Activated CD4-positive, alpha-beta T cell treated with anti-CD3 and anti-CD28 coated beads, Interleukin-2, amount 50 U/mL, for 1 hour (primary cell): ENCODE measurements at places on chromosomes 2 and 18.

DNA sequence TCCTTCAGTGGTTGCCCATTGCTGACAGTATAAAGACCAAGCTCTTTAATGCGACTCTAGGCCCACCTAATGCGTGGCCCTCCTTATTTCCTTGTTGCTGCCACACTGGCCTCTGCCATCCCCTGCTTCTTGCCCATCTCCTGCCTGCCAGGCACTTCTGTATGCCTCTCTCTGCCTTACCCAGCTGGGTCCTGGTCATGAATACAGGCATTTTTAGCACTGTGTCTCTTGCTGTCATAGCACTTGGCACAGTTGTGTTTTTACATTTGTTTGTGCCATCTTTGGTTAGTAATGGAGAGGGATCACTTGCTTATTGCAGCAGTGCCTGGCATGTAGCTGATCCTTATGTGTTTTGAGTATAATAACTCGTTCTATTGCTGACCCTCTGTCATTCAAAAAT is 38.7 kb downstream of the MAP4K4 start:
- DNase-seq = no peak

GRCh38 chr18:24535527-24536295 is 75.3 kb downstream of the HRH4 start:
- no peak for DNase-seq

DNA sequence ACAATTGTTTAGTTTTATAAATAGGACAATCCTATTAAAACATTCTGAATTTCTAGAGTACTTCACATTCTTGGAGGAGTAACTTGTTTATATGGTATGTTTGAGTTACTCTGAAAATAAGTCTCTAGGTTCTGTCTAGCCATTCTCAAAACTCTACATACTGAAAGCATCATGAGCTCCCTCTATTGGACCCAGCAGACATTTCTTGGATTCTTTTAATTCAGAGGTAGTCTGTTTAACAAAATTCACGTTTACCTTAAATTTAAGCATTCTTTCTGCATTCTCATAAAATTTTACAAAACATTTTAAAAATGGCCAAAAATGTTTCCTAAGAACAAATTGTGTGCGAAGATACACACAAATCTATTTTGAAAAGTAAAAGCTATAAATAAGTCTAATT is 15.3 kb downstream of the SP9 start:
- no peak for DNase-seq

DNA sequence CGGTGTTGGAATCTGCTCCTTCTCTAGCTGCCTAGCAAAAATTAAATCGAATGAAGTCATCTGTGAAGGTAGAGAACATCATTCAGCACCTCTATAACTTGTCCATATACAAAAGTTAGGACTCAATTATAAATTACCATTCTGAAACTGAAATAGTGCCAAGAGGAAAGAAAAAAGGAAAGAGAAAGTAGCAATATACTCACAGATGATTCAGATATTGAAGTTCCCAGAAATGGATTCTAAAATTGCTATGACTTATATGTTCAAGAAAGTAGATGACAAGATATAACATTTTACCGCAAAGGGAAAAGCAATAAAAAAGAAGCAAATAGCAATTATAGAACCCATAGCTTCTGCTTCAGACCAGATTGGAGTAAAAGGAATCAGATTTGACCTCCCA is 333.6 kb upstream of the GYPC start:
- DNase-seq = no peak

DNA sequence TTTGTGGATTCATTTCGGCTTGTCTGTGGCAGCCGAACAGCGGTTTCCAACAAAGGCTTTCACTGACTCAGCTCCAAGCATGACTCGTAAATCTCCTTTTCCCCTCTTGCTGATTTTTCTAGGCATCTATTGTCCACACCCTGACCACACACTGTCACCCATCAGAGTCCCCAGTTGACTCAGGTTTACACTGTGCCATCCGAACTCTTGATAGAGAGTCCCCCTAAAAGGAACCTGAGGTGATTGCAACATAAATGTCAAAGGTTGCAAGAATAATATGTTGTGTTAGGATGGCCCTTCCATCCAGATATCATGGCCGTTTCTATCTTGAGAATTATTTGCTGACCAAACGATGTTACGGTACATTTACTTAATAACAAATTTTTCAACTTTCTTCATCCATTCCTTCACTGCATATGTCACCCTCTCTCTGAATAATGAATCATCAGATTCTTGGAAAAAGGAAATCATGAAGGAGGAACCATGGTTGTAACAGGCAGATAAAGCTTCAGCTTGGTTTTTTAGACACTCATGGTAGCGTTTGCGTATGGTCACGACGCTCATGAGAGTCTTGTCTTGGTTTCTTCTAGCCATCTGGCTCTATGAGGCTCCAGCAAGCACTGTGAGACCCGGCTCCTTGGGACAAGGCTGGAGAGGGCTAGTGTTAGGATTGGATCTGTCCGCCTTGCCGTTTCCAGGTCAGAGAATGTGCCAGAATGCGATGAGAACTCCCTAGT is 72.1 kb downstream of the NPAS2 start:
- DNase-seq = no peak

- no peak for DNase-seq
Measured at GRCh38 chr2:20378891-20379519, 28.4 kb upstream of the PUM2 start.

DNA sequence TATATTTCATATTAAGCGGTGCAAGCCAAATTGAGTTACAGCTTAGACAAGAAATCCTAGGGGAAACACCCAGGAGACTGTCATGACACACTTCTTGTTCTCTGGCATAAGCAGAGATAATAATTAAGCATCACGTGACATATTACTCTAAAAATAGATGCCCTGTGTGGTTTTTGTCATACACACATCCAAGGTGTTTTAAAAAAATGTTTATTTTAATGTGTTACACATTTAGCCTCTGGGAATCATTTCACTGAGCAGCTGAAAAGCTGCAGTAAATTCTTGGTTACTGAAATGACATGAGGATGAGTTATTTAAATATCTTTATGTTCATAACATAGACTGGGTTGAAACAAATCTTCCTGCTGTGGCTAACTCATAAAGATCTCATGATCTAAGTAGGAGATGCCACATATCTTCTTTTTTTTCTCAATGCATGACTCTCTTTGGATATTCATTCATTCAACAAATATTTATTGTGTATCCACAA is 38.0 kb upstream of the ERMN start:
- DNase-seq = no peak

GRCh38 chr2:9648821-9649220 is 18.0 kb upstream of the YWHAQ start:
- DNase-seq = no peak

- DNase-seq = no peak
Measured at GRCh38 chr2:121173806-121174205, 111.2 kb downstream of the TFCP2L1 start.

GRCh38 chr2:20472569-20472968 is 25.7 kb downstream of the RHOB start:
- no peak for DNase-seq

GRCh38 chr18:49751427-49752094 is 61.8 kb downstream of the ACAA2 start:
- no peak for DNase-seq

DNA sequence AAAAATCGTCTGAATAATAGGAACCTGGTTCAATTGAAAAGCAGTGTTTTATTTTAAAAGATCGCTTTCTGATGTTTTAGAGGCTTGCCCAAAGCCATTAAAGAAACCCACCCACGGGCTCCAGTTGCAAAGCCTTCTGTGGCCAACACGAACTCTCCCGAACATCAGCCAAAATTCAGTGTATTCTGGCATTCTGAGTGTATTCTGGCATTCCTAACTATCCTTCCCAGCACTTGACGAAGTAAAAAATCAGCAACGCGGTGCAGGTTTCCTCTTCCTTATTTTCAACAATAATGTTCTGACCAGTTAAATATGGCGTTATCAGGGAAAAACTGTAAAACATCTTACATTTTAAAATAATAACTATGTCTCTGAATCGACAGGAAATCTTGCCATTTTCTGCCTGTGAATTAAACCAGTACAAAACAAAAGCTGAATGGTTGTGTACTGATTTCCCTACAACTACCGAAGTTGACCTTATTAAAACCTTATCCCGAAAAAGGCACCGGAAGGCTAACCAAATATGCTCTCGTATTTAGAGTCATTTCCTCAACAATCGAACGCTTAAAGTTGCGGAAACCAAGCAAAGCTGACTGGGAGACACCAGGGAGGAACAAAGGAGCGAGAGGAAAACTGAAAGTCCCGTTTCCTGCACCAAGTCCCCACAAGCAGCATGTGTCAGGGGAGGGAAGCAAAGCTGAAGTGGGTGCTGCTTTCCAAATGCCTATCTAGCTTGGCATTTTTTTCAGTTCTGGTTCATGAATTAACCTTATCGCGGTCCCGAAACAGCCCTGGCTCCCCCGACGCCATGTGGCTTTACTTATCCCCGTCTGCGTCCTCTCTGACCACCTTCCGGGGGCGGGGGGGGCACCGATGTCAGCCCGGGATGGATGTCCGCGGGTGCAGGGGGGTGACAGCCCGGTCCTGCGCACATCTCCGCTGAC is 44.3 kb downstream of the ZNF516 start:
- no peak for DNase-seq

DNA sequence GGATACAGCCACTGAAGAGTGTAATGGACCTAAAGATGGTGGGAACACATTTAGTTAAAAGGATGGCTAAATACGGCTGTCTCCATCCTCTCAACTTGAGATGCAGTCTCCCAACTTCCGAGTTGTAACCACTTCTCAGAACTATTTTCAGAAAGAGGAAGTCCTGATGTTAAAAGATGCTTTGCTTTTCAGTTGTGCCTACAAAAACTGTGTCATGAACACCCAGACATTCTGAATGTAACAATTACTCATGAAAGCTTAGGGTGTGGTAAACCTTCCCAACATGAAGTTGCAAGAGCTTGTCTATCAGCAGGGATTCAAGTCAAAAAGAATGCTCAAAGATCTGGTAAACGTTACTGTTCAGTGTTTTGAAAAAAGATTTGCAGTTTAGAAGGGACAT is 147.9 kb downstream of the DOCK10 start:
- DNase-seq = no peak

- DNase-seq = no peak
Measured at GRCh38 chr2:49772299-49772970, 618.1 kb upstream of the FSHR start.

DNA sequence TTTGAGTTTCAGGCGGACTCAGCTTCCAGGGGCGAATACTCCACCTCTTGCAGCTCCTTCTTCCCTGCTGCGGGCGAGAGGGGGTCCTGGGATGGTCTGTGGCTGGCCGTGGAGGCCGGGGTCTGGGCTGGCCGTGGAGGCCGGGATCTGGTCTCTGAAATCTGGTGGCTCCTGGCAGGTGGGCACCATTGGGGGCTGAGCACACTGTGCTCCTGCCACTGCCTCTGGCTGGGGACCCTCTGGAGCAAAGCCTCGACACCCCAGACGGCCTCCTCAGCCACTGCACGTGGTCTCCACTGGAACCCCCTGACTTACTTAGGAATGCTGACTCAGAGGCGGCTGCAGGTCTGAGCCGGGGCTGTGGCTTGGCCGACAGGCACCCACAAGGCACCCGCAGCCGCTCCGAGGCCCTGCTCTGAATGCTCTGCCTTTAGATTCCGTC is 100.1 kb upstream of the ALKAL2 start:
- no peak for DNase-seq

- no peak for DNase-seq
Measured at GRCh38 chr2:55112229-55113031, 62.2 kb upstream of the RTN4 start.

DNA sequence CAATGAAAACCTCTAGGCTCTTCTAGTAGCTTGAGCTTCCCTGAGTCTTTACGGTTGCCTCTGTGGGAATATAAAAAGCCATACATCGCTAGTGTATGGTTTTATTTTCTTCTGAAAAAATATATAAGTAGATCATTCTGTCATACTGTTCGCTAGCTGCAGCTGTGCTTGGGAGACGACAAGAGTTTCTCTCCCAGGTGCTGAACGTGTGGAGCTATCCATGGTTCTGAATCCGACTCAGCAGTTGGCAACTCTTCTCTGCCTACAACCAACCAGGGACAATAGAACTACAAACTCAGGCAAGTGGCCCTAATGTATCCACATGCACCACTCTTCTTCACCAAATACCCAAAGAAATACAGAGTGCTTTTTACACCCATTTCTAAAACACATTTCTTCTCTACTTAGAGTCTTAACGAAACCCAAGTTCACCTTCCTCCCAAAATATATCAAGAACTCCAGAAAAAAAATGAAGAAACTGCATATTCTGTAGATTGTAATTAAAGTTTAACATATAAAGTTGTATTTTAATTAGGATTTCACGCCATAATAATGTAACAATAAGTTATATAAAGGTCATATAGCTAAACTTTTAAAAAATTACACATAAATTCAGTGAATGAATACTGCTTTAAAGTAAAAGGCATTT is 2.2 kb upstream of the KCNH7 start:
- no peak for DNase-seq

GRCh38 chr2:171702781-171703556 is 15.7 kb downstream of the DYNC1I2 start:
- no peak for DNase-seq

- DNase-seq = no peak
Measured at GRCh38 chr2:121898483-121898882, 143.0 kb downstream of the TSN start.

DNA sequence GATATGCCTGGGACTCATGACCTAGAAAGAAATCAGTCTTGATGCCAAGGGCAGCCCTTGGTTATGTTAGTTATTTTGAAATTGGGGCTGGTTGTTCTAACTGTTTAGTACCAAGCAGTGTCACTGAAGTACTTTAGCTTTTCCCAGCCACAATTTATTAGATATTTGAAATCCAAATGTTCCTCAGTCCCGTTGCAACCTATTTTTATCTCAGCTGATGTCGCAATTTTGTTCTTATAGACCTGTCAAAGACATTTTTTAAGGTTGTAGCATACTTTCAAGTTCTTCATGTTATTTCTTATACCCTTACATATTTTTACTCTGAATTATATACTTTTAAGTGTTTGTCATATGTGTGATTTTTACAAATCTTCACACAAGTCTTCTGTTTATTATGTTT is 100.1 kb downstream of the LRP1B start:
- no peak for DNase-seq

GRCh38 chr18:34947711-34948125 is 93.5 kb upstream of the MAPRE2 start:
- no peak for DNase-seq

DNA sequence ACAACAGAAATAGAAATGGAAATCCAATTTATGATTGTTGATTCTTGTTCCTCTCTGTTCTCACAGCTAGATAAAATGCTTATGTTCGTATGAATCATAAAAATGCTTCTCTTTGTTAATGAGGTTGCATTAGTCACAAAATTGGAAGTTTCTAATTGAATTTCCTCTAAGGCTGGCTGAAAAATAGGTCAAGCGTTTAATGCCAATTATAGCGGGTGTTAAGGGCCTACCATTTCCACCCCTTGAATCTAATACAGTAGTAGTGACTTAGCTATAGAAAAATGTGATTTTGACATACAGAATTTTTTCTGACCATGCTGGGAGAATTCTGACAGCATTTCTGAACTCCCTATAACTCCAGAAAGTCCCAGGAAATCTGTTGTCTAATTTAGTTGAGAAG is 107.1 kb downstream of the TTN start:
- no peak for DNase-seq

- no peak for DNase-seq
Measured at GRCh38 chr2:72926368-72926767, 9.0 kb downstream of the EMX1 start.
